Fibroblast of skin of left biceps (primary cell): ENCODE measurements at places on chromosomes 16 and 17.

GRCh38 chr17:82489117-82489516, 30.4 kb upstream of the FOXK2 start:
- DNase-seq = no peak

DNA sequence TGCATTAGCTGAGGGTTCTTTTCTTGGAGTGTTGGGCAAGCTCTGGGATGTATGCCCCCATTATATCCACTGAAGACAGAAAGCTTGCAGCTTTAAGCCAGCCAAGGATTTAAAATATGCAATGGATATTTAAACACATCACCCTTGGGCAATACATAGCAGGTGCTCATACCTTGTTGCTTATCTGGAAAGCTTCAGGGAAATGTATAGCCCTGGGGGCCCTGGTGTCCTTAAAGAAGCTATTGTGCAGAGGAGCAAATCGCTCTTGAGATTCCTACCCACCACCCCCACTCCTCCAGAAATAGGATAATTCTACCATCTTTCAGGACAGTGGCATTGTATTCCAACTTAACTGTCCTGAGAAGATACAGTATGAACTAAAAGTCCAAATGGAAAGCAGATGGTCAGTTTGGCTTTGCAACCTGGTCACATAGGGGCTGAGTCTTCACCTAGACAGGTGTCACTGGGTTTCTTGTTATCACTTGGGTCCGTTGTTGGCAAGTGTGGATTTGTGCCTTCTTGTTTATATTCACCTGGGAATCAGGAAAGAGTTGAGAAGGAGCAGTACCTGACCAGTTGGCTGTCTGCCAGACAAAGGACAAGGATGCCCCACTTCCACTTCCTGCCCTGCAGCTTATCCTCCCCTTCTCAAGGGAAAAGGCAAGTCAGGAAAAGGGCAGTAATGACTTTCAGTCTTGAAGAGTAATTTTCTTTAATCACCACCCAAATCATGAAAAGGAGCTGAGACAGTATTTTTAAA, 3.4 kb downstream of the ANKRD40CL start:
- no peak for DNase-seq

DNA sequence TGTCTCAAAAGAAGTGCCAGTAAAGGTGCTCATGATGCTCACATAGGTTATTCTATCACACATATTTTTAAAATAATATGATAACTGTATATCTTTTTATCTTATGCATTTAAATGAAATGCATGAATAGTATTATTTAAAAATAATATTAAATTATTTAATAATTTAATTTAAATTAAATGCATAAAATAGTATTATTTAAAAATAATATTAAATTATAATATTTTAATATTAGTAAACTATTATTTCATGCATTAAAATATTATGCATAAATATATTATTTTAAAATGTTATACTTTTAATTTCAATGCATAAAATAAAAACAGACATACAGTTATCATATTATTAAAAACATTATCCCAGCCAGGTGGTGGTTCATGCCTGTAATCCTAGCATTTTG, 33.4 kb downstream of the TMC7 start:
- DNase-seq = no peak

- no peak for DNase-seq
These were observed 6.1 kb downstream of the GNAO1 start for GRCh38 chr16:56197192-56197992.

DNA sequence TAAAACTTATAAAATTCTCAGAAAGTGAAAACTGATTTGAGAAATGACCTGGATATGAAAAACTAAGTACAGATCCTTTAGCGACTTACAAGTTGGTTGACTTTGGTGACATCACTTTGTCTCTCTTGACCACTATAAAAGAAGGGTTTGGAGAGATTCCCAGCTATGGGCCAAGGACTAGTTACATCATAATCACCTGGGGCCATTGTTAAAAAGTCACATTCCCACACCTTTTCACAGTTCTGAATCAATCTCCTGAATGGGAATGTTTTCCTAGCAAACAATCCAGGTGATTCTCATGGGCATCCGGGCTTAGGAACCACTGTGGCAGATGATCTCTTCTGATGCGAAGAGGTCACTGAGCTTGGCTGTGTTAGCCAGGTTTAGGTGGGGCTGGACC, 620 bp upstream of the VWA3A start:
- no peak for DNase-seq

DNA sequence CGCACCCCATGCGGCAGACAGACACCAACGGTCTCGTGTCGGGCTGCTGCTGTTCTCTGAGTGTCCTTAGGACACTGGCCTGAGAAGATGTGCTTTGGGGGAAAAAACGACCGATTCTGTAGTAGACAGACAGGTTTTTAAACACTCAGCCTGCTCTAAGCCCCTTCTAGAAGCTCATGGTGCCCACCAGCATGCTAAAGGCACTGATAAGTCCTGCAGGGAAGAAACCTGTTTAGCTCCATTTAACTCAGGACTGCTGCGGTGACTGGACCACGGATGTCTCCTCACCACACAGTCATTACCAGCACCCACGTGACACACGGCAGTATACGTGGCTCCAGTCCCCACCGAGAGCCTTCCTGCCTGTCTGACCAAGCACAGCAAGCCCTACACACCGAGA, 19.1 kb upstream of the APRT start:
- DNase-seq = no peak

DNA sequence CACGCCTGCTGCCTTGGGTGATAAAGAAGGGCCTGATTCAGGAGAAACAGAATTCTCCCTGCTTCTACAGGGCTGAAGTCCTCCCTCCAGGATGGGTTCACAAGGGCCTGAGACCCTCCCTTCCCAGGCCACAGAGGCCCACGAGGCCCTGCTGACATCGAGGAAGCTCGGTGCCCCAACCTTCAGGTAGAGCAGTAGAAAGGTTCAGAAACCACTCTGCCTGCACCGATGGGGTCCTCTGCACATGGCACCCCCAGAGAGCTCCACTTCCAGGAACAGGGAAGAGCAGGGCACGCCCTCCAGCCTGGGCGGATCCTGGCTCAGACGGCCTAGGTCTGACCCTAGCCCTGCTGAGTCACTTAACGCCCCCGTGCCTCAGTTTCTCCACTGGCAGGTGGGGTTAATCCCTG, 773 bp downstream of the CENPX start:
- DNase-seq = no peak

GRCh38 chr17:4986951-4987766, at the start of gene CAMTA2:
Gene CAMTA2 (minus strand): TSS chr17:4987675. CDS start chr17:4986222, 1,453 bp downstream.
- DNase-seq = peak; percentile 32

- no peak for DNase-seq
These were observed 110.3 kb downstream of the C17orf67 start for GRCh38 chr17:56723421-56723820.

- DNase-seq = no peak
These were observed 264.5 kb downstream of the WWOX start for GRCh38 chr16:78363843-78364555.

GRCh38 chr17:17665255-17665654, 16.0 kb upstream of the RAI1 start:
- DNase-seq = no peak

GRCh38 chr16:9384141-9384540, 292.7 kb downstream of the HAPSTR1 start:
- no peak for DNase-seq

DNA sequence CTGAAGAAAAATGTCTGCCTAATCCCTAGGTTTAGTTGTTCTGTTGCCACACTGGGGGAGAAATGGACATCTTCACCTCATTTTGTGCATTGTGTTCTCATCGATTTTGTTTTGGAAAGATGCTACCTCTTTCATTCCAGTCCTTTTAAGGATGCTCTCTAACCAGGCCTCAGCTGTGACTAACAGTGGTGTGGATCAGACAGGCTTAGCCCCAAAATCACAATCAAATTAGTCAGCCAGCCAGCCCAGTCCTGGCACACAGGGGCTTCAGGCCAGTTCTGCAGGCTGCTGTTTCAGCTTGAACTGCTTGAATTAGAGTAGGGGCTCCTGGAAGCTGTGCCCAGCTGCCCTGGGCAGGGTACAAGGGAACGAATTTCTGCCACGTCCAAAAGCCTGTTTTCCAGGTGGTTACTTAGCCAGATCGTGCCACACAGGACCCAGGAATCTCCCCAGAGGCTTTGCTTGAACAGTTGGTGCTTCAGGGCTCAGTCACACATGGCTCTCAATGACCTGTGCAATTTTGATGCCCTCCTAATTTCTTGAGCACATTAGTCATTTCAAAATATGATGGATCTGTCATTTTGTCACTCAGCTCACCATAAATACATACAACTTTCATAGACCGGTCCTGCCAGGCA, 60.7 kb downstream of the CLEC16A start:
- peak; percentile 49 for DNase-seq

DNA sequence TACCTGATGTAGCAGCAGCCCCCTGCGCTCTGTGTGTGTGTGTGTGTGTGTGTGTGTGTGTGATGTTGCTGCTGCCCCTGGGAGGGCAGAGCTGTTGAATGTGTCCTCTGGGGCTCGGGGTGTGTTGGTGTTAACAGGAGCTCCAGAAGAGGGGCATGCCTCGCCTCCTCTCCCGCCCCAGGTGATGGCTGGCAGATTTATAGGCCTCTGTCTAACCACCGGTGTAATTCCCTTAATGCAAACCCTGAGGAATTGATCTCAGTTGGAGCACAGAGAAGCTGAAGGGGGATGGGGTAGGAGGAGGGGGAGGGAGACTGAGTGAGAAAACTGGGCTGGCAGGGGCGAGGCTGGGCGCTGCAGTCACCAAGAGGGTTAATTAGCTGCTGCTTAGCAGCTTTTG, 10.0 kb downstream of the CACNA1G start:
- DNase-seq = no peak

GRCh38 chr16:31704138-31704537, 169.5 kb upstream of the ZNF267 start:
- no peak for DNase-seq

- DNase-seq = peak; percentile 9
These were observed 405 bp upstream of the CBLN1 start for GRCh38 chr16:49281843-49282642.

- no peak for DNase-seq
These were observed 15.3 kb upstream of the STH start for GRCh38 chr17:45983614-45984310.

DNA sequence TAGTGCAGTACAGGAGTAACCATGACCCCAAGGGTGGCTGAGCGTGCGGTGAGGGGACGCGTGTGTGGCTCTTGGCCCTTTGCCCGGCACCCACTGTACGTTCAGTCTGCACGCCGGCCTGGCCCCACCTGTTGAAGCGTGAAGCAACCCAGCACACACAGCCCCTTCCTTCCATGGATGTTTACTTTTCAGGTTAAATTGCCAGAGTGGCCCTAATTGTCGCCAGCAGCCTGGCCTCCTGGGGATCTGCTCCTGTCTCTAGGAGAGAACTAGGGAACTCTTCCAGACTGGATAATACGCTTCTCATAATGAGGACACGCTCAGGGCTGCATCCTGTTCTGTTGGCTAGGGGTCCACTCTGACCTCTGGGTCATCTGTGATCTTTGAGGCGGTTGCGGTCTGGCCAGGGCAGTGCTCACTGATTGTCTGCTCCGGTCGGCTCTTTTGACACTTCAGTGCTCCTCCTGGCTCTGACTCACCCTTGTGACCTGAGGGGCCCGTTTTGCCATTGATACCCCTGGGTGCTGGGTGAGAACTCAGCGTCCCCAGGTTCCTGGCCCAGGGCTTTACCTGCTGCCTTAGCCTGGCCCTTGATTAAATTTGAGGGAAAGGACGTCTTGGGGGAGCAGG, 27.7 kb downstream of the TPSG1 start:
- DNase-seq = no peak

GRCh38 chr17:81912441-81913309, 1.5 kb upstream of the PCYT2 start:
- DNase-seq = no peak

- no peak for DNase-seq
These were observed 14.3 kb upstream of the NUBP1 start for GRCh38 chr16:10729104-10730048.

DNA sequence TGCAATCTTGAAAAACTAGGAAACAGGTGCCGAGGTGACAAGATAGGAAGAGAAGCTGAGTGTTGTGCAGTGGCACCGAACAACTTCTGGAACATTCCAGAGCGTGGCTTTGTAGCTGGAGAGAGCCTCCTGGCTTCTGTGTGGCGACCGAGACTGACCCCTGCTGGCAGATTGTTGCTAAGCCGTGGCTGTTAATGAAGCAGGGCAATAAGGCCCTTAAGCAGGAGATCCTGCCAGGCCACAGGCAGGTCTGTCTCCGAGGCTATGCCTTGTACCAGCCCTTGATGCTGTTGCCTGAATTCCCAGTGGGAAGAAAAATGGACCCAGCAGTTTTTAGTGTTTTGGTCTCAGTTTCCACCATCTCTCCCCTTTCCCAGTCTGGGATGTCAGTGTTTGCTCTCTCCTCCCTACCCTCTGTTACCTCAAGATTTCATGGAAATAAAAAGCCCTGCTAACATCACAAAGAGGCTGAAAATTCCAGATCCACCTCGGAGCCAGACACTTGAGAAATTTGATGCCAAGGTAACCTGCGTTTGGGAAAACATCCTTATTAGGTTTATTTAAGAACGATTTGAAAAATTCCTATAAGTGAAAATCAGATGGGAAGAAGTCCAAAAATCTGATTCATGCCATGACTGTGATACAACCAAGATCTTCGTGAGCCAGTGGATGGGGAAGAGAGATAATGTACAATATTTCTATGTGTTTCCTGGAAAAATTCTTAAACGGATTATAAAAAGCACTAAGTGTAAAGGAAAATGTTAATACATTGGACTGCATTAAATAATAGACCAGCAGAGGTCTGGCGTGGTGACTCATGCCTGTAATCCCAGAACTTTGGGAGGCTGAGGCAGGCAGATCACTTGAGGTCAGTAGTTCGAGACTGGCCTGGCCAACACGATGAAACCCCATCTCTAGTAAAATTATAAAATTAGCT, 265.1 kb downstream of the PRKCA start:
- DNase-seq = peak; percentile 81

DNA sequence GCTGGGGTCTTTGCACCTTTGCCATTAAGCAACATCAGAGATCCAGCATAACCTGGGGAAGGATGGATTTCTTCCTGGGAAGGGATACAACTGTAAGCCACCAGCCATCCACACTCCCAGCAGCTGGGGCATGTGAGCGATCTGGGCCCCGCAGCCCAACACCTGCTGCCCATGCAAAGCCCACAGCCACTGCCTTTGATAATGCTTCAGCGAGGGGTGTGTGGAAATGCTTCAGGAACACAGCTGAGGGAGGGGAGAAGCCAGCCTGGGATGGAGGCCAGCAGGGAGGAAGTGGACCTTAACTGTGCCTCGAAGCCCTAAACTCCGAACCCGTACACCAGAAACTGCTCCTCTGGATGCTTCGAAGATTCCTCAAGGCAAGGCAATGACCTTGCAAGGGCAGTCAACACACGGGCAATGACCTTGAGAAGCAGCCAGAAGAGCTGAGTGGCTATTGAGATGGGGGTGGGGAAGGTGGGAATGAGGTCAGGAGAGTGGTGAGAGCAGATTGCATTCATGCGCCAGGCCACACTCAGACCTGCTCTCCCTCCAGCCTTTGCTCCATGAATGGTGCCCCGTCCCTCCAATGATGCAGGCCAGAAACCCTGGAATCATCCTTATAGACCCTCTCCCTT, 49.1 kb downstream of the KATNIP start:
- DNase-seq = no peak
